ENCODE measurements at places on chromosomes 6 and 20. TPM values are rescaled to one million over a fixed set of nuclear protein-coding genes. Genes with fewer than 3 reads are reported as not detected.
A peak's percentile ranks its signal among the peaks of the same experiment; 100 is the strongest.

GRCh38 chr6:56865081-56865875 is 89.6 kb upstream of the BEND6 start:
- no peak for DNase-seq

DNA sequence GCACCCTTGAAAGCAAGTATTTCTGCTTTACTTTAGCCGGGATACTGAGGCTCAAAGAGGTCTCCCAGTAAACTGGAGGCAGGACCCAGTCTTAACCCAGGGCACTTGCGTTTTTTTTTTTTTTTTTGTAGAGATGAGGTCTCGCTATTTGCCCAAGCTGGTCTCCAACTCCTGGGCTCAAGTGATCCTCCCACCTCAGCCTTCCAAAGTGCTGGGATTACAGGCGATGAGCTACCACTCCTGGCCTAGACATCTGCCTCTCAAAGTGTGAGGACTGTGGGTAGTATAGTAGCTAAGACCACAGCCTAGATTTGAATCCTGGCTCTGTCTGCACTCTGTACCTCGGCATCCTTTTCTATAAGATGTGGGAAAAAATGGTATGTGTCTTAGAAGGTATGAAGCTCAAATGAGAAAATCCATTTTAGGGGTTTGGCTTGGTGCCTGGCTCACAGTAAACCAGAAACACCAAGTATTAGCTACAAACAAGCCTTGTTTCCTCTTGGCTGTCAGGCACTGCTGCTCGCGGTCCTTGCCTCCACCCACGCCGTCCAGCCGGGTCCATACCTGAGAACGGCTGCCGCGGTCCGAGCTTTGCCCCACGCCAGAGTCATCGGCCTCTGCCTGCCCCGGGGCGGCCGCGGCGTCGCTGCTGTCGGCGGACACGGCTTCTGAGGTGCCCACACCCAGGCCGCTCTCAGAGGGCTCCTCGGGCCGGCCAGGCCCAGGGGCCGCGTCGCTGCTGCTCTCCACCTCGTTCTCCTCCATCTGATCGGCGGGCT is 1.2 kb downstream of the ZNF335 start:
- no peak for DNase-seq

GRCh38 chr6:131894493-131895424 is 56.4 kb downstream of the CCN2 start:
- DNase-seq = no peak

DNA sequence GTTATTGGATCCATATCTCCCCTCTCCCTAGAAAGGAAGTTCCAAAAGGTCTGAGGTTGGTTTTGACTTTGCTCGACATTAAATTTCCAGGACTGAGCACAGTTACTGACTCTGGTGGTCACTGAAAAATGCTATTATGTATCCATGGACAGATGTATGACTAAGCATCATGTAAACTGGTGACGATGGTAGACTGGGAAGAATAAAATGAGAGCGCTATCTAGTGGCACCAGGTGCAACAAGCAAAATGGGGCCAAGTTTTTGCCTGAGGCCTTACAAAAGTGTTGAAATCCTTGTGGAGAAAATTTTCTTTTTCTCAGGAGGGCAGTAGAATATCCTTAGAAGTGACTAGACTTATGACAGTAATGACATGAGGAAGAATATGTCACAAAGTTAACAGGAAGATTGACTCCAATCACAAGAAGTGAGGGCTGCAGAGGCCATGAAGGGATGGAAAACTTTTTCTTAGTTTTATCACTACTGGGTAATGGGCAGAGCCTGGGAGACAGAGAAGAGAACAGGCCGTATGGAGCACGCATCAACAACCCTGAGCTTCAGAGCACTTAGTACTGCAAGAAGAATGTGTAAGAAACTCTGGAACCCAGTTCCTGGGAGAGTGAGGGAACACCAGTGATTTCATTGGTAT is 88.9 kb upstream of the ELOVL5 start:
- DNase-seq = no peak

DNA sequence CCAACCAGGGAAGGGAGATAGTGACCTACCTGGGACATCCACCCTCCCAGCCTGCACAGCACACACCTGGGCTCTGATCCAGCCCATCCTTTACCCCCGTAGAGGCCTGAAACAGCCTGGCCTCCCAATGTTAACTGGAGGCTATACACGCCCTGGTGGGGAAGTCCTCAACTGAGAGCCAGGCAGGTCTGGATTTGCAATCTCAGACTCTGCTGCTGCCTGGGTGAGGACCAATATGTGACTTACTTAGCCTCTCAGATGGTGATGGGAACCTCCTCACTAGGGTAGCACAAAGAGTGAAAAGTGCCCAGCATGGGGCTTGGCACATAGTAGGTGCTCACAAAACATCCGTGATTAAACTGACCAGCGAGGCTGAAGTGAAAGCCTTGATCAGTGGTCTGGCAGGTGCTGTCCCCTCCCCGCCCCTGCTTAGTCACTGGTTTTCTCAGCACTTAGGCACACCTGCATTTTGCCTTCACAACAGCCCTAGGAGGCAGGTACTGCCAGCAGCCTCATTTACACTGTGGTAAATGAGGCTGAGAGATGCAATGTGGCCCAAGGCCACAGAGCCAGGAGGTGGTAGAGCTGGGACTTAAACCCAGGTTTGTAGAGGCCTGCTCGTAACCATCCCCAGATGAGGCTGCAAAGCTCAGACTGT is 12.4 kb downstream of the PEDS1 start:
- no peak for DNase-seq

DNA sequence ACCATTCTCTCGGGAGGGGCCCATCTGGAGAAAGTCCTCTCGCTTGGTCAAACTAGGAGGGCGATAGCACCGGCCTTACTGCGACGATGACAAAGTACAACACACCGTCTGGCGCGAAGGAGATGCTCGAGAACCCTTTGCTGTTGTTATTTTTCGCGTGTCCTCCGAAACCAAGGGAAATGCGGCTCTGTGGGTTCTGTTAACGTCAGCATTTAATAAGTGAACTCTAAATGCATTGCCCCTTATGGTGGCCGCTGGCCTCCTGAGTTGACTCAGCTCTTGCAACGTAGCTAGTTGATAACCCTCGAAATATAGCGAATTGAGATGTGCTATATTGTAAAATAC is 577 bp upstream of the SCAND1 start:
- peak; percentile 14 for DNase-seq

GRCh38 chr20:47276851-47277534 is 79.5 kb downstream of the ZMYND8 start:
- no peak for DNase-seq

GRM1 gene
- 0.20 TPM for polyA plus RNA-seq

ERGIC3 gene
- polyA plus RNA-seq = 325 TPM

NEDD9 gene
- polyA plus RNA-seq = 67.6 TPM

VGLL2 gene
- polyA plus RNA-seq = not detected

All from right renal pelvis (tissue), 4 donors.